ENCODE measurements at places on chromosomes 3 and 15. TPM values are rescaled to one million over a fixed set of nuclear protein-coding genes. Genes with fewer than 3 reads are reported as not detected.

GRCh38 chr15:95468820-95469219 lies 861.7 kb upstream of the NR2F2 start:
- no peak for DNase-seq
- no peak overlapping the region for H3K27ac ChIP-seq
- H3K27me3 ChIP-seq = no peaks in the 10 kb centered on the region
- no peaks in the 10 kb centered on the region for H3K36me3 ChIP-seq
- H3K4me3 ChIP-seq = no peak overlapping the region

Gene SLC2A2
- not detected for polyA plus RNA-seq

DNA sequence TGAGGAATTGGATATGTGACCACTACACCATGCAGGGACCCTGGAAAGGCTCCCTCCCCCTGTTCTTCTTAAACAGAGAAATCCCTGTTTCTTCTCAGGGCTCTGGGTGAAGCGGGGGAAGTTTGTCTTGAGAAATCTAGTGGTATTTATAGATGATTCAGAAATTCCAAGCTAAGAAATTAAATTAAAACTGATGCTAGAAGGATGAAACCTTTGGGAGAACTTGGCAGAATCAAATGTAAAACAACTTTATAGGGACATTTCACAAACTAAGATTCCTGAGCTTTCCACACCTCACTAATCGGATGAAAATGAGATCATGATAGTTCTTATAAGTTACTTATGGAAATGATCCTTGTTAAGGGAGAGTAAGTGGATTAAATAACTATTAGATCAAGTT lies 54.2 kb downstream of the FBXL2 start:
- no peak overlapping the region for H3K4me3 ChIP-seq
- no peak for DNase-seq
- no peaks in the 10 kb centered on the region for H3K4me1 ChIP-seq
- no peak overlapping the region for H3K27ac ChIP-seq
- no peaks in the 10 kb centered on the region for H3K36me3 ChIP-seq

DNA sequence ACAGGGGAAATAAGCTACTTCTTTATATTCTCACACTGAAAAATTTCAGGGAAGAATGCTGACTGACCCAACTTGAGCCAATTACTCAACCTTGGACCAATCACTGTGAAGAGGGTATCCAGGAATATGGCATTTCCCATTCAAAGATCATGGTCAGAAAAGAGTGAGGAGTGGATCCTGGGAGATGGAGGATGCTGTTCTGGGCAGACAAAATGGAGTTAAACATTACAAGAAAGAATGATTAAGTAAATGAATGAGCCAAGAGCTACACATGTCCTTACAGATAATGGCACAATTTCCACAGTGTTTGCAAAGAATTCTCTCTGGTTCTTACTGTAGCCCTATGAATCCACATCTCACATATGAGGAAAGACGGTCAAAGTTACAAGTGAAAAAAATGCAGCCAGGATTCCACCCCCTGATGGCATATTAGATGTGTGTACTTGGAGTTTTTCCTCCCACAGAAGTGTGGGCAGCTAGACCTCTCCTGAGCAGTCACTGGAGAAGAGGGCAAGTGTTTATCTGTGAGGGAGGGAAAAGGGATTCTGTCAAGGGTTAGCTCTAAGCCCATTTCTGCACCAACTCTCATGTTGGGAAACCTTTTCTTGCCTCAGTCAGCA lies 33.8 kb downstream of the AMOTL2 start:
- H3K27me3 ChIP-seq = no peaks in the 10 kb centered on the region
- no peaks in the 10 kb centered on the region for H3K4me1 ChIP-seq
- no peak overlapping the region for H3K27ac ChIP-seq
- H3K36me3 ChIP-seq = no peaks in the 10 kb centered on the region
- no peak for DNase-seq
- no peak overlapping the region for H3K4me3 ChIP-seq

DNA sequence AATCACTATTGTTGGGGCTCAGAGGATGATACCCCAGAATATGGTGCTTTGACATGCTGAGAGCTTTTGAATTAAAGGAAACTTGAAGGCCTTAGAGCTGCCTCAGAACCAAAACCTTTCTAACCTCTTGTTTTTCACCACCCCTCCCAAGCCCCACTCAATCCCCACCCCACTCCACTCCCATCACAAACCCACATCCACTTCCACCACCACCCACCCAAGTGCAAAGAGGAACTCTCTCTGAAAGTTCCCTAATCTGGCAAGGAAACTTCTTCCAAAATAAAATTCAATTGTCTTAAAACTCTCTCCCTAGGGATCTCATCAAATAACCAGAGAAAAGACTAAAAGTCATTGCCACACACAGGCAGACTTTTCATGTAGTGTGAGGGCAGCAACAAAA lies 301.2 kb upstream of the ARHGEF26 start:
- DNase-seq = no peak
- H3K4me1 ChIP-seq = peaks cover 18% of the 10 kb centered on the region
- no peak overlapping the region for H3K4me3 ChIP-seq
- H3K36me3 ChIP-seq = no peaks in the 10 kb centered on the region
- H3K27ac ChIP-seq = no peak overlapping the region
- H3K27me3 ChIP-seq = no peaks in the 10 kb centered on the region

Gene DAZL
- not detected for polyA plus RNA-seq

DNA sequence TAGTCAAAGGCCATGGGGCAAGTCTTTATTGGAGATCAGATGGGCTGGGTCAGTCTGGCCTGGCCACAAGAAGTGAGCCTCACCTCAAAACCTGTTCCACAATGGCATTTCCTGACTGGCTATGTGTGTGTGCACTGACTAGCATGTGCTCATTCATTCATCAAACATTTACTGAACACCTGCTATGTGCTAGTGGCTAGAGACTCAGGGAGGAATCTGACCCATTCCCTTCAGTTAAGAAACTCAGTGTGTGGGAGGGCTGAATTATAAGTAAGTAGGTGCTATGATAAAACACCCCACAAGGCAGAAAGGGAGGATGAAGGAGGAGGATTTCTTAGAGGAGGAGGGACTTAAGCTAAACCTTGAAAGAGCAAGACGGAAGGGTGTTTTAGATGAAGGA lies 5.4 kb upstream of the CGNL1 start:
- no peak overlapping the region for H3K4me3 ChIP-seq
- no peak for DNase-seq
- H3K27me3 ChIP-seq = no peaks in the 10 kb centered on the region
- H3K4me1 ChIP-seq = no peaks in the 10 kb centered on the region

Measured in CD4-positive, alpha-beta memory T cell (primary cell).